ENCODE measurements at places on chromosomes 1 and 21.

GRCh38 chr1:68101829-68102228 is 51.4 kb upstream of the DIRAS3 start:
- DNase-seq, result no peak

- no peak for DNase-seq
These were observed 7.5 kb upstream of the LDLRAD2 start for GRCh38 chr1:21804536-21804935.

GRCh38 chr21:32348604-32349332 is 44.0 kb downstream of the URB1 start:
- peak; percentile 25 for DNase-seq

- no peak for DNase-seq
These were observed 970.7 kb downstream of the KCNT2 start for GRCh38 chr1:195637539-195637938.

DNA sequence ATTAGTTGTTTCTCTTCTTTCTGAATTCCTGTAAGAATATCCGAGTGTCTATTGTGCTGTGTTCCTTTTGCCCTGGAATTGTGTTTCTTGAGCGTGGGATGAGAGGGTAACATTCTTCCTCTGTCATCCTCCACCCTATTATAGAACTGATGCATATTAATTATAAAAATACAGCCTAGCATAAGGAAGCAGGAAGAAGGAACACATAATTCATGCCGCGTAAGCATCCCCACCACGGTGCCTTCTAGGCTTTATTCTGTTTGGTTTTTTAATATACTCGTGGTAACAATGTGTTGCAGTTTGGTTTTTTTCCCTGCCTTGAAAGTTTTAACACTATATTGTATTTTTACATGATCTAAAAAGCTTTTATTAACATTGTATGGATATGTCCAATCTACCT is 65.7 kb downstream of the GALNT2 start:
- no peak for DNase-seq

DNA sequence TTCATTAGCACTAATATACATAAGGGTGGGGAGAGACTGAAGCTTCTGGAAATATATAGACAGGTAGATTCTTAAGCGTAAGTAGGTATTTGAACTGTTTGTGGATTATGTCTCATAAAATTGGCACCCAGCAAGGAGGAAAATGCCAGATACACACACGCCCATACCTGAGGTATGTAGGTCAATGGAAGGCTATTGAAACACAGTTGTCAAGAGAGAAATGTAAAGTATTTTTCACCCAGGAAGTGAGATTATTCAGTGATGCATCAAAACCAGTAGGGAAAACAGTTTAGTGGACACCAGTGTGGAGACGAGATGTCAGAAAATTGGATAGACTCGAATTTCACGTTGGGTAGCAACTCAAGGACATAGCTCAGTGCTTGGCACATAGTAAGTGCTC is 4.7 kb upstream of the RSPH1 start:
- DNase-seq, result no peak

DNA sequence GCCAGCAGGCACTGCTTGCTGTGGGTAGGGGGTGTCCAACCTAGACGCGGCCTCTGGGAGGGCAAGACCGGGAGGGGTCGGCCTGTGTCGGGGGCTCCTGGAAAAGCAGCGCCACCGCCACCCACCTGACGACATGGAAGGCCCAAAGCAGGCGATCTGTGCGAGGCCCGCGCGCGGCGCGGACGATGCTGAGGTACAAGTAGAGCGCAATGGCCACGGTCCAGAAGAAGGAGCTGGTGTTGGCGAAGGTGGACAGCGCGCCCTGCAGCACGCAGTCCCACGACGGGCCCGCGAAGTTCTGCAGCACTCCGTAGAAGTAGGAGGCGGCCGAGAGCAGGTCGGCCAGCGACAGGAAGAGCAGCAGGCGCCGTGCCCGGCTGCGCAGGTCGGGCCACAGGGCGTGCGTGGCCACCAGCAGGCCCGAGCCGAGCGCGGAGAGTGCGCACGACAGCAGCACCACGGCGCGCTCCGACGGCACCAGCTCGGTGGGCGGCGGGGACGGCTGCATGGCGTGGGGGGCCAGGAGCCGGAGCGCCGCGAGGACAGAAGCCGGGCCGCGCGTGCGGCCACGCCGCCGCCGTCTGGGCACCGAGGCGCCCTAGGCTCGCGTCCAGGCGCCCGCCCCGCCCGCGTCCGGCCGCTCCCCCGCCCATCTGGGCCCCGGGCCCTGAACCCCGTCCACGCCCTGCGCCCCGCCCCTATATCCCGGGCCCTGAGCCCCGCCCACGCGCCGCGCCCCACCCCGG is at the start of gene GPR157:
Gene GPR157 (minus strand): TSS at position 583 of the 746 bp plus-strand sequence. CDS start 75 bp downstream, at position 508.
- DNase-seq, result peak; percentile 48

DNA sequence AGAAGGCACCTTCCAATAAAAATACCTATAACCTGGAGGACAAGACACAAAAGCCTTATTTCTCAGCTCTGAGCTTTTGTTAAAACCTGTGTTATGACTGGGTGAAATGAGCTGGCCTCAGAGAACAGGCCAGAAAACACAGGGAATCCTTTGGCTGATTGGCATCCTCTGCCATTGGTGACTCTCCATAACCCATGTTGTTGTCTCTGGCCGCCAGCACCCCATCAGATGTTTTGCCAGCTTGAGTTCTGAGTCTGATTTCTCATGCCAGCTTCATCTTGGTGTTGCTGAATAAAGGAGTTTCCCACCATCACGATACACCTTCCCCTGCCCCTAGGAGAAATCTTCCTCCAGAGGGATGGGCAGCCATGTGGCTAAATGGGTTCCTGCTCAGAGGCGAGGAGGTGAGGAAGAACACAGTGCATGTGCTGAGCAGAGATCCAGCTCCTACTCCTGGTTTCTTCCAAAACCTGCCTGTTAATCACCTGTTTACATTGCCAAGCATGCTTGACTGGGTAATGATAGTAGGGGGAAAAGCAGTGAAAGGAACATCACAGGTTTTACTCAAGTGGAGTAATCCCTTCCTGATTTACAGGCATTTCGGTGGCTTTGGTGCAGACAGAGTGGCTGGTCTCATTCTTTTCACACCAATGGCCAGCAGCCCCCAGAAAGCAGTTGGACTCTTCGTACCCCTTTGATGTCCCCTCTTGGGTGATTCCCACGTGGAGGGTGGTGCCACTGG is 109.8 kb downstream of the ROR1 start:
- DNase-seq, result peak; percentile 76

GRCh38 chr1:207316141-207316540 is 5.3 kb upstream of the CD55 start:
- no peak for DNase-seq

- no peak for DNase-seq
These were observed 64.3 kb upstream of the LRRC8B start for GRCh38 chr1:89460325-89460724.

DNA sequence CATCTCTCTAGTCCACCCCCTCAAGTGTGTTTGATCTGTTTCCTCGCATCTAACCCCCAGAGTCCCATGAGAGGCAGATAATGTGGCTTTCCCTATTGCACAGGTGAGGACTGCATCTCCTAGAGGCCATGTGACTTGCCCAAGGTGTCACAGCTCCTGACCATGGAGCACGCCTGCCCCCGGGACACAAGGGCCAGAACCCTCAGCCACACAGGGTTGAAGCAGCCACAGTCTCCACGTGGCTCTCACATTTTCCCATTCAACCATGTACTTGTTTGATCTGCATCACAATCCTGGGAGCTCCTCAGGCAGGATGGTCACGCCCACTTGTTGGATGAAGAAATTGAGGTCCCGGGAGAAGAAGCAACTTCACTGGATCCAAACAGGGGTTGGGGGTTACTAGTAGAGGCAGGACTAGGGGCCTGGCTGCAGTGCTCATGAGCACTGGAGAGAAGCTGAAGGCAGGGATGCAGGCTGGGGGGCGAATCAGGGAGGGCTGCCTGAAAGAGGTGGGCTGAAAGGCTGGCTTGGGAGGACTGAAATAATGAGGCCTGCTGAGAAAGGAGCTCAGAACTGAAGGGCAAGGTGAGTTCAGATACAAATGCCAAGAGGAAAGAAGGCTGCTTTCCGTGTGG is 207.9 kb downstream of the PTPRU start:
- DNase-seq, result no peak

- DNase-seq, result no peak
These were observed 10.7 kb downstream of the RRP1B start for GRCh38 chr21:43669828-43670605.

DNA sequence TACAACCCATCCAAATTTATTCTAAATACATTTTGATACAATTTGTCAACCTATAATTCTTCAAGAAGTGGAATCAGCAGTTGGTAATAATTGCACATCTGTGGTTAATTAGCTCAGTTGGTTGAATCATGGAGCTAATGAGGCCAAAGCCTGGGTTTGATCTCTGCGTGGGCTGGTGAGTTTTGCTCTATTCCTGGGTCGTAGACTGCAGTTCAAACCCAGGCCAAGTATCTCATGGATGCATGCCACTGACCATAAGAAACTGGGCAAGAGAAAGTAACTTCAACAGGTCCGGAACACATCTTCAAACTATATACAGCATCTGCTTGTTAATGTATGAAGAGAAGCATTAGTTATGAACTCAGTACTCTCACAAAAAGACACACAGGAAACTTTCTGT is 779.7 kb downstream of the USP25 start:
- DNase-seq, result no peak

- no peak for DNase-seq
These were observed 303.4 kb downstream of the USP25 start for GRCh38 chr21:16033193-16033592.

DNA sequence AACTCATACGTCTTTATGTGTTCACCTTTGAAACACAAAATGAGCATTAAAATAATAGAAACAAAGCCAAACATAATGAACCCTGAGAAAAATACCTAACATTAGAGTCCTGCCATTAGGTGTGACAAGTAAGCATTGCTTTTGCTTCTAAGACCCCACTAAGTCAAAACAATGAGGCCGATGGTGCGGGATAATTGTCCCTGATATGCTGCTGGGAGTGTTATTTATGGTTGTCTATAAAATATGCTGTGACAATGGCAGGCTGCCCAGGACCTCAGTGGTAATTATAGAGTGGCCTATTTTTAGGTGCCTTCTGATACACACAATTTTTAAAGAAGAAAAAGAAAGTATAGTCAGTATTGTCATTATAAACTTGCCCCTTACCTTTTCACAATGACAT is 1423.1 kb downstream of the AMY1C start:
- no peak for DNase-seq

GRCh38 chr1:46544561-46545240 is 6.7 kb downstream of the KNCN start:
- no peak for DNase-seq

GRCh38 chr1:154747380-154747739 is 122.7 kb downstream of the KCNN3 start:
- DNase-seq, result no peak

- DNase-seq, result no peak
These were observed 126.9 kb downstream of the TBX15 start for GRCh38 chr1:118861216-118861615.

GRCh38 chr21:27301220-27301619 is 334.3 kb upstream of the ADAMTS5 start:
- no peak for DNase-seq

- DNase-seq, result no peak
These were observed 1.1 kb upstream of the FOXD3 start for GRCh38 chr1:63321066-63321784.

DNA sequence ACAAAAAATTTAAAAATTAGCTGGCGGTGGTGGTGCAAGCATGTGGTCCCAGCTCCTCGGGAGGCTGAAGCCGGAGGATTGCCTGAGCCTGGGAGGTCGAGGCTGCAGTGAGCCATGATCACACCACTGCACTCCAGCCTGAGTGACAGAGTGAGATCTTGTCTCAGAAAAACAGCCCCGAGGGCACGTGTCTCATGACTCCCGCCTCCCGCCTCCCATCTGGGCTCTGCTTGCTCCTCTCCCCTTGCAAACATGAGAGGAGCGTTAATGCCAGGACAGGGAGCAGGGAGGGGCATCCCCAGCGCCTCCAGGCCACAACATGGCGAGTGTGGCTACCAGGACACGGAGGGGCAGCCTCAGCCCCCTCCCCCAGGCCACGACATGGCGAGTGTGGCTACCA is 28.3 kb downstream of the FAAP20 start:
- peak; percentile 71 for DNase-seq

DNA sequence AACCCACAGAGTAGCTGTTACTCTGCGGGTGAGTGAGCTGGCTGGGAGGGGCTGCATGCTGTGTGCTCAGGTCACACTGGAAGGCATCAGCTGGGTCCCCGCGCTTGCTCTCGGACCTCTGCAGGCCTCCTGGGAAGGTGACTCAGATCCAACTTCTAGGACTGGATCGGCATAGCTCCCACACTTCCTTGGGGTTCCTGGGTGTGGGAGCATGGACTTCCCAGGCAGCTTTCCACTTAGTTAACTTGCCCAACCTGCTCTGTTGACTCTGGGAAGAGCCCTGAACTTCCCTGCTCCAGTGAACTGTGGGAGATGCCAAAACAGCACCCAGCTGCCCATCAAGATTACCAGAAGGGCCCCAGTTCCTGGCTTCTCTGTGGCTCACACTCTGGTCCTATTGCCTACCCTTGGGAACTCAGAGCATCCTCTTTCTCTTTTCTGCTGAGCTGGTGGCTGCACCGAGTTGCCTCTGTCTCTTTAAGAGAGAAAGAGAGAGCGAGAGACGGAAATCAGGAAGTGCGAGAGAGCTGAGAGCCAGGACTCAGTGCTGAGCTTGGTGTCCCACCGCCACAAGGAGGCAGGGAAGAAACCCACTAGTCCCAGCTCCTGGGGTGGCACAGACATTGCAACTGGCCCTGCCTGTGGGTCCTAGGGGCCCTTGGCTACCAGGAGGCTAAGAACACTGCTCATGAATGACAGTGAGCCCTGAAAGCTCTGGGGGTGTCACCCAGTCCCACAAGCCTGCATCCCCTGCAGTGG is at the start of gene IKBKE:
Gene IKBKE (plus strand): TSS at position 544 of the 759 bp plus-strand sequence. CDS start 2,752 bp downstream, outside the sequence.
- peak; percentile 79 for DNase-seq

- peak; percentile 6 for DNase-seq
These were observed 104.9 kb upstream of the TNR start for GRCh38 chr1:175848329-175848728.

- DNase-seq, result no peak
These were observed 402.3 kb upstream of the POU3F1 start for GRCh38 chr1:38448893-38449292.

GRCh38 chr1:97739596-97740103 is 181.2 kb downstream of the DPYD start:
- DNase-seq, result no peak

DNA sequence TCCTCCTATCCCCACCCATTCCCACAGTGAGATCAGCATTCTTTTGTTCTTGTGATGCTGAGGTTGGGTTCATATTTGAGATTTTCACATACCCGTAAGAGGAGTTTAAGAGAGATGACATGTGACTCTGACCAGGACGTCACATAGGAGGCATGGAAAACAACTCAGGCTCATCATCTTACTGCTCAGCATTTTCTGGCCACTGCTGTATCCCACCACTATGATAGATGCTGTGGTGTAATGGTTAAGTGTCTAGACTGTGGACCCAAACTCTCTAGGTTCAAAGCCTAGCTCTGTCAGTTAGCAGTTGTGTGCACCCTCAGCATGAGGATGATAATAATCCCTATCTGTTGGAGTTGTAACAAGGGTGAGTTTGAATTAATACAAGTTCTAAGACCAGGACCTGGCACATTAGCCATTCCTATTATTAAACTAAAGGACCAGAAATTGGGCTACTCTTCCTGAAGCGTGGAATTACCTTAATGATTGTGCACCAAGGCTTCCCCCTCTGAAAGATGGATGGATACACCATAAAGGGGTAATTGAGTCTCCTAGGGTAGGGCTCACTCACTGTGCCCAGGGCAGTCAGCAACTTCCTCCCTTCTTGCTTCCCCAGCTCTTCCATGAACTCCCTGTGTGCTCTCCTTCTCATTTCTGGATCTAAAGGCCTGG is 40.9 kb downstream of the LGR6 start:
- DNase-seq, result peak; percentile 20
